Substantia nigra (tissue), 51 donors: ENCODE measurements at places on chromosomes 7 and 10.

GRCh38 chr7:148611692-148612091 is 21.1 kb downstream of the C7orf33 start:
- no peak for DNase-seq

- DNase-seq = no peak
Measured at GRCh38 chr7:133491201-133491691, 238.4 kb downstream of the EXOC4 start.

DNA sequence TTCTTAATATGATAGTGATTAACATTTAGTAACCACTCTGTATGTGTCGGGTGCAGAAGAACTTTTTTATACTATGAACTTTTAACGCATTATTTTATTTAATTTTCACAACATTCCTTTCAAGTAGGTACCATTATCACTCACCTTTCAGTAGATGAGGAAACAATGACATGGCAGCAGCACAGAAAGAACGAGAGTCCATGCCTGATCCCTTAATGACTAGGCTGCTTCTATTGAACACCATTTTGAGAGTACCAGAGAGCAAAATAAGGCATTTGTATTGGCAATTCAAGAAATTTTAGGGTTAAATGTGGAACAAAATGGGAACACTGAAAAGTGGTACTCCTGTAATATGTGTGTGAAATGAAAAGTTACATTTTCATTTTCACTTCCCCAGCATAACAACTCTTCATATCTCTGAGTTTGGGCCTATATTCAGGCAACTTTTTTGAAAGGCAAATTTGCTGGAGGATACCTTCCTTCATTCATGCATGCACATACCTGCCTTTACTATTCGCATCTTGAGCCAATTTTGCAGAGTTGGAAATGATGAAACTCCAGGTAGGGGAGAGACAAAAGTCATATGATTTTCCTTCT is 12.8 kb downstream of the LRRN3 start:
- no peak for DNase-seq

DNA sequence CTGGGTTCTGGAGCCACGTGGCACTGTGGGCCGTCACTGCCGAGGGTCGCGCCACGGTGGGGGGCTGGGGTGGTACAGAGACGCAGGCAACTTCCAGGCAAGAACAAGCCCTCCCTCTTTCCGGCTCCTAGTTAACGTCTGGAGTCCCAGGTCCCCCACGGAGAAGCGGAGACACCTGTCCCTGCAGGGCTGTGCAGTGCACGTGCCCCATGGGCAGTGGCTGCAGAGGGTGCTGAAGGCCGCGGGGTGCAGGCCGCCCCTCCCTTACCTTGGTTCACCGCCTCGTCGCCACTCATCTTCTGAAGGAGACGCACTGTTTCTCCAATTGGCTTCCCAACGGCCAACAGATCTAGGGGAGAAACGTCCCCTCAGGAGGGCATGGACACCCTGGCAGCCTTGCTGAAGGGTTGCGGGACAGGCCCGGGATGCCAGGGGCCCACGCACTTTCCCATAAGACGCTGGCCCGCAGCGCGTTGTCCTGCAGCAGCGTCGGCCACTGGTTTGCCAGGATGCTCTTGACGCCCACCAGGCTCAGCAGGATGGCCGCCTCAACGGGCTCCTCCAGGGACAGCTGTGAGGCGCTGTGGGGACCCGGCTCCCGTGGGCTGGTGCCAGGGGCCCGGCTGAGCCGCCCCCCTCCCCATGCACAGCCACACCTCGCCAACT is 24.3 kb upstream of the NKX6-2 start:
- DNase-seq = no peak

DNA sequence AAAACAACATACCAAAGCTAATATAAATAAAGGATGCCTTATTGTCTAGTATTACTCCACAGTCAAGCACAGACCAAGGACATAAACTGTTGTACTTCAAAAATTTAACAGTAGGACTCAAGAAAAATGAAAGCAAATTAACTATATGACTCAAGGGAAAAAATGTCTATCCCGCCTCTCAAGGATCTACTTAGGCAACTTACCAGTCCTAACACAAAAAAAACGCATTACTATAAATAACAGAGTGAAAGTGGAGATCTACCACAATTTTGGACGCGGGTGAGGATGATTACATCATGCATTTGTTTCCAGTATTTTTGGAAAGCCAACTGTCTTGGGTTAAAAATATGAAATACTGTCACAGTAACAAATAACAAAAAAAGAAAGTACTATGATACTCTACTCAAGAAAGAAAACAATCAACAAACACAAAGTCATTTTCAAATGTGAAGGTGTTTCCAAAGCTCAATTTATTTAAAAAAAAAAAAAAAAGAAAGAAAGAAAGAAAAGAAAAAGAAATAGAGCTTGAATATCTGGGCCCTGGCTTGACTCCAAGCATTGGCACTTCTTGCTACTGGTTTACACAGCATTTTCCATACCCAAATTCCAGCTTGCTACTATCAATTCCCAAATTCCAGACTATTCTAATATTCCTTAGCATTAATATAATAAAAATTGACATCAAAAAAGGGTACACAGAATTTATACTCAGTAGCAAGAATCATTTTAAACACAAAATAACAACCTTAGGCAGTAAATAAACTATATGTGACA is 99.4 kb downstream of the RSU1 start:
- DNase-seq = no peak

- DNase-seq = no peak
Measured at GRCh38 chr7:28433699-28434219, 21.4 kb downstream of the CREB5 start.

- no peak for DNase-seq
Measured at GRCh38 chr7:64223366-64223765, 4.9 kb upstream of the ZNF679 start.

DNA sequence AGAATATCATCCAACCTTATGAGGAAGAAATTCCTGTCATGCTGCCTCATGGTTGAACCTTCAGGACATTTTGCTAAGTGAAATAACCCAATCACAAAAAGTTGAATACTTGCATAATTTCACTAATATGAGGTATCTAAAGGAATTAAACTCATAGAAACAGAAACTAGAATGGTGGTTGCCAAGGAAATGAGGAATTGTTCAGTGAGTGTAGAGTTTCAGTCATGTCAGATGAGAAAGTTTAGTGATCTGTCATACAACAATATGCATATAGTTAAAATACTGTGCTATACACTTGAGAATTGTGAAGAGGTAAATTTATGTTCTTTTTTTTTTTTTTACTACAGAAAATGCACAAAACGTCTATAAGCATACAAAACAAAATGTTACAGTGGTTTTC is 60.7 kb downstream of the R3HCC1L start:
- DNase-seq = no peak

GRCh38 chr10:48477616-48478015 is 127.3 kb downstream of the ARHGAP22 start:
- DNase-seq = no peak

- no peak for DNase-seq
Measured at GRCh38 chr10:1183033-1183396, 126.8 kb downstream of the WDR37 start.

GRCh38 chr10:131885391-131886165 is 15.2 kb upstream of the PPP2R2D start:
- peak; percentile 25 for DNase-seq

DNA sequence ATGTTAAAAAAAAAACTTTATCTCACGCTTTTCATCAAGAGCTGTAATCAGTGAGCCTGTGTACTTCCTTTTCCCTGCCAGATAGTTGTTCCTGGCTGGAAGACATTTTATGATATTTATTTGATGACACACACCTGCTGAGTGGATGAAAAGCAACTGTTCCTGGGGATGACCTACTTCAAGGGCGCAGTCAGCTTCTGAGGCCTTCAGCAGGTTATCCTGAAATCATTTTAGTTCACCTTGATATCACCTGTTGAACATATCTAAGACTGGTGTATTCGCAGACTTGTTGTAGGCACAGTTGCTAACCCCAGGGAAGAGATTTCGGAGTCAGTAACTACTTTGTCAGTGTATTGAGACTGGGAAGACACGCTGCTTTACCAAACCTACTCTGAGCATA is 234.5 kb upstream of the TCF7L2 start:
- DNase-seq = no peak

DNA sequence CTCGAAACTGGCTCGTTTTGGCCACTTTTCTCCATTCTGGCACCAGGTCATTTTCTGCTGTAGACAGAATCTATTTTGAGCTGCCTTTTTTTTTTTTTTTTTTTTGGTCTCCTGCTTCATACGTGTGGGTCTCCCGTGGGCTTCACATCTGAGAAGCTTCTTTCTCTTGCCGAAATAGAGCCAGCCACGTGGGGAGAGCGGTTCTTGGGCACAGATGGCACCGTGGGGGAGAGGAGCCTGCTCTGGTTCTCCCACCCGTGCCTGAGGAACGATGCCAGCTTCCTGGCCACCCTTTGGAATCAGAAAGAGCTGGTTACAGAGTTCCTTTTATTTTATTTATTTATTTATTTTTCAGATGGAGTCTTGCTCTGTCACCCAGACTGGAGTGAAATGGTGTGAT is 48.7 kb upstream of the OCM2 start:
- DNase-seq = no peak

DNA sequence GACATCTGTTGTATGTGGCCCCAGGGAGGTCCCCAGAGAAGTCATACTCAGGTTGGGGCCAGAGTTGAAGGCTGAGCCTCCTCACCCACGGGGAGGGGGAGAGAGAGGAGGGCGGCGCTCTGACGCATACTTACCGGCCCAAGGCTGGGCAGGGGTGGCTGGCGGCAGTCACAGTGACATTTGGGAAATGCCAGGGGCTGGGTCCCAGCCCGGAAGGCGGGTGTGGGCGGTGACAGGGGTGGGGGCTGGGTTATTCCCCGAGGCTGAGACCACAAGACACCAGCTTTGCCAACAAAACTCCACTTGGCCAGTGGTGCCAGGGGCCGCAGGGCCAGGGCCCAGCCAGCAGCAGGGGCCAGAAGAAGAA is 41.1 kb downstream of the RASGEF1A start:
- no peak for DNase-seq

- DNase-seq = no peak
Measured at GRCh38 chr10:77301305-77301730, 336.3 kb downstream of the KCNMA1 start.

DNA sequence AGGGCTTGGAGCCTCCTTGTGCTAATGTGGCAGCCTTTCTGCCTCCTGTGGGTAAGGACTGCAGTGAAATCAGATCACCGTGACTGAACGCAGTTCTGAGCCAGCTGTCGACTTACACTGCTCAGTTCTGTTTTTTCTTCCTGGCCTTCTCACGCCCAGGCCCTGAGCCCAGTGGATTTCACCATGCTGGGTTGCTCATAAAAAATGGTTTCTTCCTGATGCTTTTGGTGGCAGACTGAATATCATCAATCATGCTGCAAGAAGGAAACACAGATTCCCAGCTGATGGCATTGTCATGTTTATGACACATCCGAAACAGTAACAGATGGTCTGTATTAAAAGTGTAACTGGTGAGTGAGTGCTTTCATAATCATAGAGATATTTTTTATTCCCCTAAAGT is 389.6 kb downstream of the GALNT17 start:
- DNase-seq = no peak

- DNase-seq = no peak
Measured at GRCh38 chr10:62297857-62298256, 29.2 kb upstream of the RTKN2 start.

DNA sequence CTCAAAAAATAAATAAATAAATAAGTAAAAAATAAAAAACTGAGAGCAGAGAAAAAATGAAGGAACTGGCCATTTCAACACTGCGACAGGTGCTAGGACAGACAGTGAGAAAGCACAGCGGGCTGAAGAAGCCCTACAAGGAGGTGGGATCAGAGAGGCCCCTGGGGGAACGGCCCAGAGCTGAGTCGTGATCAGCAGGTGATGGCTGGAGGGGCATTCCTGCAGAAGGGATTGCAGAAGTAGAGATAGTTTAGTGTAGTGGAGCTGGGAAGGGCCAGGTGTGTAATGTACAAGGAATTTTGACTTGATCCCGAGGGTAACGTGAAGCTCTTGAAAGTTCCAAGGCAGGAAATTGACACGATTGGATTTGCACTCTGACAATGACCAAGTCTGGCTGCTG is 112.1 kb downstream of the CUL2 start:
- no peak for DNase-seq

- no peak for DNase-seq
Measured at GRCh38 chr10:31808258-31809218, 120.1 kb downstream of the ARHGAP12 start.

- DNase-seq = no peak
Measured at GRCh38 chr7:7220821-7221220, 38.5 kb downstream of the C1GALT1 start.

- no peak for DNase-seq
Measured at GRCh38 chr7:158649279-158649678, 55.3 kb downstream of the NCAPG2 start.

- DNase-seq = no peak
Measured at GRCh38 chr7:19144661-19145433, at the start of gene FERD3L. Gene FERD3L (minus strand): TSS chr7:19145421. CDS start chr7:19145362, 59 bp downstream.

- no peak for DNase-seq
Measured at GRCh38 chr7:106535234-106535932, 125.6 kb downstream of the CCDC71L start.

GRCh38 chr7:92833766-92834506 is 2.4 kb downstream of the CDK6 start:
- peak; percentile 42 for DNase-seq

DNA sequence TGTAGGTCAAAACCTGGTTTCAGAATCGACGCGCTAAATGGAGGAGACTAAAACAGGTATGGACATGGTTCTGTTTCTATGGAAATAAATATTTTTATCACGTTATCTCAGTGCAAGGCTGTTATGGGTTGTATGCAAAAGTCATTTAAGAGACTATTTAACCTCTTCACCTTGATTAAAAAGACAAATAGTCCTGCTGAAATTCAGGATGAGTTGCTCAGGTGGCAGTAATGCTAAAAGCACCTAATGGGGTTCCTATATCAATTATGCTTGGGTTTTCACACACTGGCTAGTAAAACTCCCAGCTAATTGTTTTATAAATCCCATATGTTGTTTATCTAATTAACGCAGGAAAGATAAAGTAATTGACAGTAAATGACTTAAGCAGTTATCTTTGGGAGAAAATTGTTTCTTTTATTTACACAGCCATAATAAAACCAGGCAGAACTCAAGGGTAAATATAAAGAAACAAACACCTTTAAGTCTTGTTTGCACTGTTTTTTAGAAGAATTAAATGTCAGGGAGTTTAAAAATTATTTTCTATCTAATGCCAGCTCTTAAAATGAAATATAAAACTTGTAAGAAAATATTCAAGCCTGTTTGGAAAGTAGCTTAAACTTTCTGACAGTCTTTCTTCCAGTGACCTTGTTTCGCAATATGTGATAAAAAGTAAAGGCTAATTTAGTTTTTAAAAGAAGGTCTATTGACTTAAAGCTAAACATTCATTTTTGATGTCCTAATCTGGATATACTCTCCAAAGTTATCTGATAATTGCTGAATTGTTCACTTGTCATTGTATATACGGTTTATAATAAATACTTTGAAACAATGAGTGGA is 3.2 kb downstream of the HHEX start:
- no peak for DNase-seq

DNA sequence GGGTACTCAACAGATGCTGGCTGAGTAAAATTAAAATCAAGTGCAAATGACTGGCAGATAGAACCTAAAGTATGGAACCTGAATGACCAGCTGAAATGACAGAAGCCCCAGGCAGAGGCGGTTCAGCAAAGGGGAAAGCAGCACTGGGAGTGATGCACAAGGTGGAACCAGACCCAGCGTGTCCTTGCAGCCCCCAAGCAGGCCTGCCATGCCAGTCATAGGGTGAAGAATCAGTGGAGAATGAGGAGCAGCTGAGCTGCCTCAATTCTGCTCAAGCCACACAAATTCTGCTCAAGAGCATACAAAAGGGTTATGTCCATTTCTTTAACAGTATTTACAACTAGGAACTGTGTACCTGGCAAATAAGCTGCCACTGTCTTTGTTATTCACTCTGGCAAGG is 8.7 kb downstream of the ACTR1A start:
- DNase-seq = no peak

- no peak for DNase-seq
Measured at GRCh38 chr7:143352531-143353002, 9.9 kb downstream of the FAM131B start.
